ENCODE measurements at places on chromosomes 16 and 17.

GRCh38 chr17:6548578-6549330 lies 7.6 kb downstream of the PITPNM3 start:
- DNase-seq = no peak

DNA sequence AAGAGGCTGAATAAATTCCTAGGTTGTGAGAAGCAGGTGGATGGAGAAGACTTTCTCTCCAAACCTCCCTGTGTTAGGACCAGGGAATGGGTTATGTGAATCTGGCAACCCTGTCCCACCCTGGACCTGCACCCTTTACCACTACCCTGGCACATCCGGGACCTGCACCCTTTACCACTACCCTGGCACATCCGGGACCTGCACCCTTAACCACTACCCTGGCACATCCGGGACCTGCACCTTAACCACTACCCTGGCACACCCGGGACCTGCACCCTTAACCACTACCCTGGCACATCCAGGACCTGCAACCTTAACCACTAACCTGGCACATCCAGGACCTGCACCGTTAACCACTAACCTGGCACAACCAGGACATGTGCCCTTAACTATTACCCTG lies 207.0 kb upstream of the CACNG3 start:
- no peak for DNase-seq

DNA sequence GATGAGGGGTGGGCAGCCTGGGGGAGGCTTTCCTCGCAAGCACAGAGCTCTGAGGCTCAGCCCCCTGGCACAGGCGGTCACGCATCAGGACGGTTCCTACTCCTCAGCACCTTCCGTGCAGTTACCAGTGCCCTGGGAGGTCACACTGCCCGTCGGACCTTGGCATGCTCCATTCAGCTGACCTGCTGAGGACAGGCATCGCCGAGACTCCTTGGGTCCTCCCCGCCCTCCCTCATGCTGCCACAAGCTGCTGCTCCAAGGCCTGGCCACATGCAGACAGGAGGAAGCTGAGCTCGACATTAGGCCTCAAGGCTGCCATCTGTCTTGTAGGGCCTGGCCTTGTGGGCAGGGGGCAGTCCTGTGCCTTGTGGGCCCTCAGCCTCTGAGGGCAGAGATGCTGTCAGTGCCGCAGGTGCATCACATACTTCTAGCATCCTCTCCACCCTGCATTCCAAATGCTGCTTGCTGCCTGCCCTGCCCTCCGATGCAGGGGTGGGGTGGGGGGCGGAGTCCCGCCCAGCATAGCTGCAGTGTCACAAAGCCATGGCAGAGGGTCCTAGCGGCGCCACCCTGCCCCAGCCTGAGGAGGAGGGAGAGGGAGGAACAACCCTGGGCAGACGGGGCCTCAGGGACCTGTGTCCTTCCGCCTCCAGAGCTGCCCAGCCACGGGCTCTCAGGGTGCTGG lies 9.3 kb downstream of the C16orf90 start:
- DNase-seq = no peak

DNA sequence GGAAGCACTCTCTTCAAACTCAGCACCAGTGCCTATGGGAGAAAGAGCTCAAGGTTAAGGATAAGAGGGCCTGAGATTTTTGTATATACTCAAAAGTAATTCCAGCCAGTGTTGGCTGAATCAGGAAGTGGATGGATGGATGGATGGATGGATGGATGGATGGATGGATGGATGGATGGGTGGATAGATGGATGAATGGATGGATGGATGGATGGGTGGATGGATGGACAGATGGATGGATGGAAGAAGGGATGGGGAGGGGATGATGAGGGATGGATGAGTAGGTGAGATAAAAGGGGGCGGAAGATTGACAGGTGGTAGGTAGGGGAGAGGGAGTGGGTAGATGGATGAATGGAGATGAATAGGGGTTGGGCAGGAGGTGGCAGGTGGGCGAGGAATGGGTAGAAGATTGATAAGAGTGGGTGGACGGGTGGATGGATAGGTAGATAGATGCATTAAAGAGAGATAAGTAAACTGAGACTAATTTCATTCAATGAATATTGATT lies 4.1 kb downstream of the CX3CL1 start:
- no peak for DNase-seq
